ENCODE measurements at places on chromosomes 1 and 21.

- no peak for DNase-seq
Measured at GRCh38 chr1:201911826-201912571, 23.3 kb downstream of the SHISA4 start.

GRCh38 chr1:225230483-225230882, 197.4 kb downstream of the LBR start:
- no peak for DNase-seq

- no peak for DNase-seq
Measured at GRCh38 chr21:36753556-36753955, 54.6 kb downstream of the SIM2 start.

DNA sequence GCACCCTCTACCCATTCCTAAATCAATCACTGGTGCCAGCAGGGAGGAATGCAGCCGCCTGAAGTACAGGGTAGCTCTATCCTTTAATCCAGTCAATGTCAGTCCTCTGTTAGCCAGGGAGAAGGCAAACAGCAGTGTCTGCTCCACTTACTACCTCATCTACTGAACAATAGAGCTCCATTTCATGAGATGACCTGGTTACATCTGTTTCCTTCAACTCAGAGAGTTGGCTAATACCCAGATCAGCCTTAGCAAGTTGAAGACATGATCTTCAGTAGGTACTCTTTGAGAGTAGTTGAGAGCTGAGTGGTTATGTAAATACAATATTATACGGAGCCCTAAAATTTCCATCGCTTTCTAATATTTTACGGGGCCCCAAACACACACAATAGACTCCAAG, 46.1 kb upstream of the CD34 start:
- no peak for DNase-seq

DNA sequence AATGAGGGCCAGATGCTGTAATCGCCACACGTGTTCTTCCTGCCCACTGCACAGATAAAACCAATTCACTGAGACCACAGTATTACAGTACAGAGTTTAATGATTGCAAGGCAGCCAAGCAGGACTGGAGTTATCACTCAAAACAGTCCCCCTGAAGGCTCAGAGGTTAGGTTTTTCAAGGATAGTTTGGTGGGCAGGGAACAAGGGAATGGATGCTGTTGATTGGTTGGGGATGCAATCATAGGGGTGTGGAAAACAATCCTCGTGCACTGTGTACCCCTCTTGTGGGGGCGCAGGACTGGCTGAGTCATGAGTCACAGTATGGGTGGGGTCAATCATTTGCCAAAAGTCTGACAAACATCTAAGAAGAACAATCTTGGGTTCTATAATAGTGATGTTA, 12.4 kb upstream of the USP1 start:
- DNase-seq: no peak

- DNase-seq: no peak
Measured at GRCh38 chr21:45592208-45592619, 50.0 kb upstream of the SLC19A1 start.

DNA sequence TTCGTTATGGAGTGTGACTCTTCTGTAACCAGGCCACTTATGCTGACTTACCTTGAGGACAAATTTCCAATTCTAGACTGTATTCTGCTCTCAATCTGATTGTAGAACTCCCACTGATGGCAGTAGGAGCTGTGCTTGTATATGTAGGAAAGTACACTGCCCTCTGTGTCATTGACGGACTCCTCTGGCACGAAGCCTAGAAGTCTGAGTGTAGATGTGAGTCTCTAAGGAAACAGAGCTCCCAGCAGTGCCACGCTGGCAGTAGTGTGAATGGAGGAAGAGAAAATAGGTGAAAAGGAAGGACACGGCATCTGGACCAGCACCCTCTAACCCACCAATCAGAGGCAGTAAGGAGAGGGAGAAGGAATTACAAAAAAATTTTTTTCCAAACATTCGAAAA, 130.4 kb upstream of the ADGRL2 start:
- peak; percentile 65 for DNase-seq

DNA sequence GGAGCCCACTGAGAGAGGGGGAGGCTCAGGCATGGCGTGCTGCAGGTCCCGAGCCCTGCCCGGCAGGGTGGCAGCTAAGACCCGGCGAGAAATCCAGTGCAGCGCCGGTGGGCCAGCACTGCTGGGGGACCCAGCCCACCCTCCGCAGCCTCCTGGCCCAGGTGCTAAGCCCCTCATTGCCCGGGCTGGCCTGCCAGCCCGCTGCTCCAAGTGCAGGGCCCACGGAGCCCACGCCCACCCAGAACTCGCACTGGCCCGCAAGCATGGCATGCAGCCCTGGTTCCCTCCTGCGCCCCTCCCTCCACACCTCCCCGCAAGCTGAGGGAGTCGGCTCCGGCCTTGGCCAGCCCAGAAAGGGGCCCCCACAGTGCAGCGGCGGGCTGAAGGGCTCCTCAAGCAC, 61.5 kb downstream of the C21orf91 start:
- DNase-seq: no peak

DNA sequence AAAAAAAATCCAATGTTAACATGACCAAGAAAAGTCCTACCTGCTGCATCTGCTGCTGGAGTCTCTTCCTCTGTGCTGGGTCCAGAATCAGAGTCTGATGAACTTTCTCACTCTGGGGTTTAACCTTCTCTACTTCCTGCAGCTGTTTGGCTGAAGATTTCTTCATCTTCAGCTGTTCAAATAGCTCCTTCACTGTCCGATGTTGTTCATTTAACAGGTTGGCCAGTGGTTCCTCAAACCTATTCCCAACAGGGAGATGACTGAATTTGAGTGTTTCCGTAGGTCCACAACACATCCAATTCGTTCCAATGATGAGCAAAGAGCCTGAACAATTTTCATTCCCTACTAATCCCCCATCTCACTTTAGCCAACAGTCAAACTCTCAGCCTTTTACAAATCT, 79.4 kb downstream of the GON4L start:
- DNase-seq: no peak
